Activated naive CD4-positive, alpha-beta T cell treated with anti-CD3 and anti-CD28 coated beads for 36 hours (primary cell): ENCODE measurements at places on chromosomes 12 and 14. TPM values are rescaled to one million over a fixed set of nuclear protein-coding genes. Genes with fewer than 3 reads are reported as not detected.

The NGB gene
- total RNA-seq = not detected

The NRXN3 gene
- not detected for total RNA-seq

DNA sequence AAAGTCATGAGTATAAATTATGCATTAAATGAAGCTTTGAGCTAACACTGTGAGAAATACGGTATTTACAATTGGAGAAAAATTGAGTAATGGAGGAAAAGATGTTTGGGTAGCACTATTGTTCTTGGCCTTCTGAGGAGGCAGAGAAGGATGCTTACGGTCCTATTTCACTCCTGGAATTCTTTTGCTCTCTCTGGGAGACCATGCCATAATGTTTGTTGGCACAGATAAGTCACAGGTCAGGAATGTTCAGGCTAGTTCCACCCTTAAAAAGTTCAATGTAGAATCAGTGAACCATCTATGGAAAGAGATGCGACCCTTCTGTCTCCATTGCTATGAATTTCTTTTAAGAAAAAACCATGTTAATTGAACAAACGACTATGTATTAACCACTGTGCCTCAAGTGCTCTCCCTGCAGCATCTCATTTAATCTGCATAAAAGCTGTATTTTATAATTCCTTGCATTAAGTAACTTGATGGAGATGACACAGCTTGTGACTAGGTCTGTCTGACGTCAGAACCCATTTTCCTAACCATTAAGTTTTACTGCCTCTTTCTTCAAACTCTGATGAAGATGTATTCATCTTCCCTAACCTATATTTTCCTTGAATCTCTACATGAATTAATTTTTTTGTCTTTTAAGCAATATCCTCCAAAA, 9.5 kb downstream of the BATF start:
- H3K27me3 ChIP-seq = no peaks in the 10 kb centered on the region
- H3K27ac ChIP-seq = peak overlapping the region; percentile 75
- H3K36me3 ChIP-seq = peaks cover 75% of the 10 kb centered on the region

The MTERF2 gene
- 5.2 TPM for total RNA-seq

- H3K4me1 ChIP-seq = no peaks in the 10 kb centered on the region
- no peaks in the 10 kb centered on the region for H3K36me3 ChIP-seq
- DNase-seq = no peak
- no peak overlapping the region for H3K4me3 ChIP-seq
These were observed 151.4 kb upstream of the IFNG-AS1 start for GRCh38 chr12:67837876-67838275.

The FLRT2 gene
- total RNA-seq = not detected

- no peak for DNase-seq
- no peaks in the 10 kb centered on the region for H3K4me1 ChIP-seq
- no peak overlapping the region for H3K4me3 ChIP-seq
- no peaks in the 10 kb centered on the region for H3K36me3 ChIP-seq
- no peaks in the 10 kb centered on the region for H3K27me3 ChIP-seq
These were observed 67.2 kb upstream of the DIO2 start for GRCh38 chr14:80278293-80279023.

GRCh38 chr12:71420775-71421406, 18.7 kb upstream of the LGR5 start:
- no peak for DNase-seq
- no peaks in the 10 kb centered on the region for H3K36me3 ChIP-seq
- H3K4me3 ChIP-seq = no peak overlapping the region
- H3K27me3 ChIP-seq = peaks cover 9% of the 10 kb centered on the region
- H3K4me1 ChIP-seq = no peaks in the 10 kb centered on the region

The PA2G4 gene
- 411 TPM for total RNA-seq

DNA sequence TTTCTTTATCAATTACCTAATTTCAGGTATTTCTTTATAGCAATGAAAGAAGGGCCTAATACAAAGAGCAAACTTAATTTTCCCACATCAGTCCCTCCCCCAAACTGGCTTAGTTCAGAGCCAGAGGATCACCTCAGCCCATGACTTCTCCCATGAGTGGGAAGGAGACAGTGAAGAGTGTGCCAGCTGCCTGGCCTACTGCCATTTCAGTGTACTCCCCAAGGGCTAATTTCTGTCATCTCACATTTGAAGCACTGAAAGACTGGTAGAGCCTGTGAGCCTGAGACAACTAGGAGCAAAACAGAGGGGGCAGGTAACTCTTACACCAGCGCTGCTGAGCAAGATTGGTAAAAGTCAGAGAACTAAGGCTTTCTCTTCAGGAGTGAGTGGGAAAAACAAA, 29.1 kb upstream of the ADAM20 start:
- H3K36me3 ChIP-seq = peaks cover 59% of the 10 kb centered on the region
- DNase-seq = no peak
- no peaks in the 10 kb centered on the region for H3K4me1 ChIP-seq
- no peak overlapping the region for H3K27ac ChIP-seq
- H3K27me3 ChIP-seq = no peaks in the 10 kb centered on the region

The BDKRB2 gene
- 0.10 TPM for total RNA-seq

The PTPRR gene
- total RNA-seq = not detected

The ADAM21 gene
- total RNA-seq = 0.32 TPM

- H3K4me3 ChIP-seq = no peak overlapping the region
- H3K36me3 ChIP-seq = no peaks in the 10 kb centered on the region
- no peak overlapping the region for H3K27ac ChIP-seq
- H3K4me1 ChIP-seq = no peaks in the 10 kb centered on the region
- no peak for DNase-seq
These were observed 675.4 kb downstream of the RERGL start for GRCh38 chr12:17414596-17414995.

The IGF1 gene
- not detected for total RNA-seq
